ENCODE measurements at places on chromosomes 4 and X.

DNA sequence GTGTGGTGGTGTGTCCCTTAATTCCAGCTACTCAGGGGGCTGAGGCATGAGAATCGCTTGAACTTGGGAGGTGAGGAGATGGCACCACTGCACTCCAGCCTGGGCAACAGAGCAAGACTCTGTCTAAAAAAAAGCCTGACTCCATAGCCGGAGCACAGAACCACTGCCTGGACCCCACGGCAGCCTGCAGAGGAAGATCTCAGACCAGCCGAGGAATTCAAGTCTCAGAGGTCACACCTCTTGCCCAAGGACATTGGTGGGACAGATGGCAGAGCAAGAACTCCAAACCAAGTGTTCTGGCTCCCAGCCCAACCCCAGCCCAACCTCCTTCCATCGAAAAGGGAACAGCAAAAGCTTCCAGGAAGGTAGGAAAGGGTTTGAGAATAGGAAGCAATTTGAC lies 70.8 kb downstream of the SMIM20 start:
- DNase-seq = no peak

- DNase-seq = no peak
These were observed 1109.3 kb upstream of the LCORL start for GRCh38 chr4:19130866-19131265.

DNA sequence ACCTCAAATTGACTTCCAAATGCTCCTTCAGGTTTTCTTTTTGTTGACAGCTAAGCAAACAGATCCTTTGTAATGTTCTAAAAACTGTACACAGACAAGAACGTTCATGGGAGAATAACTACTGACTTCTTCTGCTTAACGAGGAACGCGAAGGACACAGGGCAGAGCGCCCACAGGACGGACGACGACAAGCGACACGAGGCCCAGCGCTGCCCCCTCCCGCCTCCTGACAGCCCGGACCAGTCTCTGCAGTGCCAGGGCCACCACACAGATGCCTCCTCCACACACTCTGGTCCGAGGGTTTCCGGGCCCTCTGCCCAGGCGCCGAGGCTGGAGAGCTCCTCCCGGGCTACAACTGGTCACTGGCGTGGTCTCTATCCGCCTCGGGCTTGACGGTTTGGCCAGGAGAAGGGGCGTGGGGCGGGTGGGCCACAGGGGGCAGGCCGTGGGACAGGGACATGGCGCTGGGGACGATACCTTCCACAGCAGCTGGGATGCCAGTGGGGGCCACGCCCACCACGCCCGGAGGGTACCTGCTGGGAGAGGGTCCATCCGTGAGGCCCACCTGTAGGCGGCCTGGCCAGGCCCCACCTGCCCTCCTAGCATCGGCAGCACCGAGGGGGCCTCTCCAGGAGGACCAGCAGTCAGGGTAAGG lies 36.9 kb downstream of the CTBP1 start:
- DNase-seq = no peak

DNA sequence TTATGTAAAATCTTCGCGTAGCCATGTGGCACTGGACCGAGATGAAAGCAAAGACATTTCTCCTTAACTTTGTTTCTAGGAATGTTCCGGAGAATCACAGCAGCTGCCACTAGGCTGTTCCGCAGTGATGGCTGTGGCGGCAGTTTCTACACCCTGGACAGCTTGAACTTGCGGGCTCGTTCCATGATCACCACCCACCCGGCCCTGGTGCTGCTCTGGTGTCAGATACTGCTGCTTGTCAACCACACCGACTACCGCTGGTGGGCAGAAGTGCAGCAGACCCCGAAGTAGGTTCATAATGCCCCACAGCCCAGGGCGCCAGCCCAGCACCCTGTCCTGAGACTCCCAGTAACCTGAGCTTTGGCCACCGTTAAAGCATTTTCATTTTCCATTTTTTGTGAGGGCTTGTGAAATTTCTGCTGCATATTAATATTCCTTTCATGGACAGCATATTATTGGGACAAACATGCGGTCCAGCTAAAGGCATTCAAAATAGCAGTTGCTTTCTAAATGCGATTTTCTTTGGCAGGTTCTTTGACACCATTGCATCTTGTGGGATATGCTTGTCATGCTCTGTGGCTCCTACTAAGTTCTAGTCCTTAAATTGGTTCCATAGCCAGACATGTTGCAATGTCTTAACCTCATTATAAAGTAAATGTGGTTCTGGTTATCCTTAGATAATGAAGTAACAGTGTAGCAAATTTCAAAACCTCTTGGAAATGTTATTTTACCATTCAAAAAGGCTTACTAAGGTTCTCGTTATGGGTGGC lies 49.1 kb upstream of the MSANTD1 start:
- no peak for DNase-seq

GRCh38 chr4:7252510-7253340 lies 60.4 kb downstream of the SORCS2 start:
- no peak for DNase-seq

- no peak for DNase-seq
These were observed 364.2 kb upstream of the GALNTL6 start for GRCh38 chr4:171448919-171449481.

DNA sequence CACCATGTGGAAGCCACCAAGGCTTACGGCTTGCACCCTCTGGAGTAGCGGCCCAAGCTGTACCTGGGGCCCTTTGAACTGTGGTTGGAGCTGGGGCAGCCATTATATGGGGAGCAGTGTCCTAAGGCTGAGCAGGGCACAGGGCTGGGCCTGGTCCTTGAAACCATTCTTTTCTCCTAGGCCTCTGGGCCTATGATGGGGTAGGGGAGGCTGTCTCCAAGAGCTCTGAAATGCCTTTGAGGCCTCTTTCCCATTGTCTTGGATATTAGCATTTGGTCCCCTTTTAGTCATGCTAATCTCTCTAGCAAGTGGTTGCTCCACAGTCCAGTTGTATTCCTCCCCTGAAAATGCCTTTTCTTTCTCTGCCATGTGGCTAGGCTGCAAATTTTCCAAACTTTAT lies 96.4 kb upstream of the ARX start:
- DNase-seq = no peak

DNA sequence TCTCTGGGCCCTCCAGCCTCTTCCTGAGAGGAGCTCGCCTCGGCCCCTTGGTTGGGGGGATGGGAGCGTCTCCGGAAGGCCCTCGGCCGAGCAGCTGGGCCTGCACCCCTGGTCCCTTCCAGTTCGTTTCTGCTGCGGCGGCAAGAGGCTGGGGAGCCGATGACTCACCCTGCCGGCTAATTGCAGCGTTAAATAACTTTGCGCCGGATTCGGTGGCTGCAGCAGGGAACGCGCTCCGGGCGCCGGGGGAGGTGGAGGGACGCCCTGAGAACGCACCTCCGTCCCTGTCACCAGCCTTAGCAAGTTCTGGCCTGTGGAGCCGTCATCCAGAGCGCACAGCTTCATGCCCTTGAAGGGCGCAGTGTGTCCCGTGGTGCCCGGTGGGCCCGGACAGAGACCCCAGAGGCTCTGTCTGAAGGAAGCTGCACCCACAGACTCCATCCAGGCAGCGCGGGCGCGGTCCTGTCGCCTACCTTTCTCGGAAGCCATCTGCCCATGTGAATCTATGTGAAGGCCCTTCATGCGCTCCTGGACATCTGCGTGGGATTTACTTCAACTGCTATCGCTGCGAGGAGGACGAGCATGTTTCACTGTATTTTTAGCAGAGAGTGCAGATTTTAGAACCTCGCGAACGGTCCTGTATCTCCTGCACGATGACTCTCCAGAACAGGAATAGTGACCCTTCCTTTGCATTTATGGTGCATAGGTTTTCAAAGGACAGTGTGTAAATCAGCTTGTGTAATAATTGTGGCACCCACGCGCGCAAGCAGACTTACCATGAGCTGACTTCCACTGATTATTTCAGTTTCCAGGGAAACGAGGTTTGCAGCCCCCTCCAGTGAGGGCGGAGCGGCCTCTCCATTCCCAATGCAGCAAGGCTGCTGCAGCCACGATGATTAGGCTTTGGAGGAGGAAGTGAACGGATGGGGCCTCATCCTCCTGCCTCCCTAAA lies 1.7 kb upstream of the TMEM271 start:
- DNase-seq = peak; percentile 22

DNA sequence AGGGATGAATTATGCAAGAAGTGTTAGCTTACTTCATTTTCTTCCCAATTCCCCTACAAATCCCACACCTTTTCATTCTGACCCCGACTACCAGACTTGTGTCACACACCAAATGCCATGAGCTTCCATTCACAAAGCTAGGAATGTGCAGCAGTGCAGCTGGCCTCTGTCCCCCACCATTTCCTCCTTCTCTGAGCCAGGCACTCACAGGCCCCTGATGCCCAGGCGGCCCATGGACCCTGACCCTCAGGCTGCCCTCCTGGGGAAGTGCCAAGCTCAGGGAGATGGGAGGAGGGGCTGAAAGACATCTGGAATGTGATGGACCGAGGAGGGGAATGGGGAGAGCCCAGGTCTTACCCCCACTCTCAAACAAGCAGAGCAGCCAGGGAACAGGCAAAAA lies 67.0 kb upstream of the BCOR start:
- no peak for DNase-seq

GRCh38 chrX:41406201-41406600 lies 40.9 kb upstream of the NYX start:
- DNase-seq = no peak

DNA sequence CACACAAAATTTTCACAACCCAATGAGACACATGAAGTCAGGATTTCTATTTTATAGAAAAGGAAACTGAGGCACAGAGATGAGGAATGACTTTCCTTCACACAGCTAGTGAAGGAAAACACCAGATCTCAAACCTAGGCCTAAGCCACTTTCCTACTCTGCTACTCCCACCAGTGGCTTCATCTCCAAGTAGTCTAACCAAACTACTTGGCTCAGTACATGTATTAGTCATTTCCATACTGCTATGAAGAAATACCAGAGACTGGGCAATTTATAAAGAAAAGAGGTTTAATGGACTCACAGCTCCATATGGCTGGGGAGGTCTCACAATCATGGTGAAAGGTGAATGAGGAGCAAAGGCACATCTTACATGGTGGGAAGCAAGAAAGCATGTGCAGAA lies 196.6 kb downstream of the EVC2 start:
- no peak for DNase-seq
